Bronchial epithelial cell (primary cell): ENCODE measurements at places on chromosomes 5 and 9. TPM values are rescaled to one million over a fixed set of nuclear protein-coding genes. Genes with fewer than 3 reads are reported as not detected.

Gene TERT
- total RNA-seq: under 0.01 TPM in 1 of 2 replicates, not detected in the other

Gene ITGA1
- 2.0 and 3.7 TPM in 2 replicates for total RNA-seq

Gene FCN2
- total RNA-seq: not detected in 2 replicates

Gene FGFR4
- total RNA-seq: 0.79 and 1.5 TPM in 2 replicates

Gene TNFSF8
- total RNA-seq: not detected in 2 replicates

Gene IL4
- not detected in 2 replicates for total RNA-seq

Gene SPAG8
- 0.13 and 0.26 TPM in 2 replicates for total RNA-seq

Gene ALDOB
- total RNA-seq: 0.13 TPM in 1 of 2 replicates, not detected in the other
